ENCODE measurements at places on chromosomes 2 and 18.

DNA sequence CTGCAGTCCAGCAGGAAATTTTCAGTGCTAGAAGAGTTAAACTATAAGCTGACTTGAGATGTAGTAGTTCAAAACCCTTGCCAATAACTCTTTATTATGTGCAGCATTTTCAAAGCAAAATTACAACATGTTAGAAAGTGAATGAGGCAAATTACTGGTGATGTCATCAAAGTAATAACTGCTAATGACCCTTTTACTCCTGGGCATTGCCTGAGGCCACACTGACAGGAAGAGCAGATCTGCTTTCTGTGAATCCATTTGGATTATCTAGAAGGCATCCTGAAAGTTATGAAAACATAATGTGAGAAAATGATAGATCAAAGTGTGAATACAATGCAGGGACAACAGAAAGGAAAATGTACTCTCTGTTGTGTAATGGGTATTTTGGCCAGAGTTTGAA, 139.6 kb upstream of the TRIB2 start:
- DNase-seq: no peak

DNA sequence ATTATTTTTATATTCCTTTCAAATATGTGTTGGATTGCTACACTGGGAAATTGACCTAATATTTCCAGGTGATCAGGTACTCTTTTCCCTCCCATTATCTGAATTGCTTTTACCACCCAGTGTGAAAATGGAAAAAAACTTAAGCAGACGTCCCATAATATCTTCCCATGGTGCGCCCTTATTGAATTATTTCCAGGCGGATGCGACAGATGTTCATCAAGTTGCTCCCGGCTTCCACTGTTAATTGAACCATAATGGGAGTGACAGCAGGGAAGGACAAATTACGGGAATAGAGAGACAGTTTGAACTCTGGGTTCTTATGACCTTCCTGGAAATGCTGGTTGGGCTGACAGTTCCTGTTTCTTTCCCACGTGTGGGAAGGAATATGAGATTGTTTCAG, 93.3 kb downstream of the THSD7B start:
- DNase-seq: no peak

DNA sequence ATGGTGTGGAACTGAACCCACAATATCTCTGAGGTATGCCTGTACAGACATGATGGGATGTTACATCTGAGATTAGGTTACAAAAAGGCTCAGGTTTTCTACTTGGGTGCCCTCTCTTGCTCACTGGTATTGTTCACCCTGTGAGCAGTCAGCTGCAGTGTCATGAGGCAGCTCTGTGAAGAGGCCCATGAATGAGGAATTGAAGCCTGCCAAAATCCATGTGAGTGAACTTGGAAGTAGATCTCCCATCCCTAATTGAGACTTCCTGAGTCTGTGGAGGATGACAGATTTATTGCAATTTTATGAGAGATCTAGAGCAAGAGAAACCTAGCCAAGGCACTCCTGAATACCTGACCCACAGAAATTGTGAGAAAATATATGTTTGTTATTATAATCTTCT, 404.9 kb upstream of the ZEB2 start:
- no peak for DNase-seq

- no peak for DNase-seq
Measured at GRCh38 chr18:58345875-58346274, 283.0 kb downstream of the ALPK2 start.
